ENCODE measurements at places on chromosomes 2 and 18.

GRCh38 chr2:100887713-100888495, 68.0 kb downstream of the NPAS2 start:
- DNase-seq, result no peak

DNA sequence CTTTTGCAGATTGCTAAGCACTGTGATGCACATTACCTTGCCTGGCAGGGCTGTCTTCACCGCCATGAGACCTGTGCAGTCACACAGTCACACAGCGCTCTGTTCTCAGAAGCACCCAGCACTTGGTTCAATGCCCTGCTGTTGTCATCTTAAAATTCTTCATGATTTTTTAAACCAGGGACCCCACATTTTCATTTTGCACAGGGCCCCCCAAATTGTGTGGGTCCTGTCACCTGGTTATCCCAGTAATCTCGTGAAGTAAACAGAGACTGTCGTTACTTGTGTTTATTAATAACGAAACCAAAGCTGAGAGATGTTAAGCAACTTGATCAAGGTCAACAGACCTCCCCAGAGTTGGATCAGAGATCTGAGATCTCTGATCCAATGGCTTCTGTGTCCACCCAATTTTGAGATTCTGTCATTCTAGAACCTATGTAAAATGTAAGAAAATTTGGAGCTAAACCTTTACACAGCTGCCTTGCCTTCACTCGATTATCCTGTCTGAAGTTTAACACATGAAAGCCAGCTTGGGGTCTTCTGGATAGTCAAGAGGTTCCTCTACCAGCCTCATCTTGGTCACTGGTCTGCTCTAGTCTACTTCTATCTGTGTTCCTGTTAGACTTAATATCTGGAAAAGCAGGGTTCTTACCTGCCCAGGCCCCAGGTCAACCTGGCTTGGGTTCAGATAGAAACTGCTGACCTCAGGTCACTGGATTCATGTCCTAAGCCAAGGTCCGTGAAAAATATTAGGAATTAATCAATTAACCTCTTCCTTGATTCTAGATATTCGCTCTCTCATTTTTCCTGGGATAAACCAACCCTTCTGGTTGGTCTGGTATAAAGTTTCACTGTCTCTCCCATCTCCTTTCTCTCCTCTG, 13.7 kb upstream of the TTC39C start:
- DNase-seq, result no peak

GRCh38 chr2:20611077-20611843, 39.6 kb downstream of the HS1BP3 start:
- no peak for DNase-seq

DNA sequence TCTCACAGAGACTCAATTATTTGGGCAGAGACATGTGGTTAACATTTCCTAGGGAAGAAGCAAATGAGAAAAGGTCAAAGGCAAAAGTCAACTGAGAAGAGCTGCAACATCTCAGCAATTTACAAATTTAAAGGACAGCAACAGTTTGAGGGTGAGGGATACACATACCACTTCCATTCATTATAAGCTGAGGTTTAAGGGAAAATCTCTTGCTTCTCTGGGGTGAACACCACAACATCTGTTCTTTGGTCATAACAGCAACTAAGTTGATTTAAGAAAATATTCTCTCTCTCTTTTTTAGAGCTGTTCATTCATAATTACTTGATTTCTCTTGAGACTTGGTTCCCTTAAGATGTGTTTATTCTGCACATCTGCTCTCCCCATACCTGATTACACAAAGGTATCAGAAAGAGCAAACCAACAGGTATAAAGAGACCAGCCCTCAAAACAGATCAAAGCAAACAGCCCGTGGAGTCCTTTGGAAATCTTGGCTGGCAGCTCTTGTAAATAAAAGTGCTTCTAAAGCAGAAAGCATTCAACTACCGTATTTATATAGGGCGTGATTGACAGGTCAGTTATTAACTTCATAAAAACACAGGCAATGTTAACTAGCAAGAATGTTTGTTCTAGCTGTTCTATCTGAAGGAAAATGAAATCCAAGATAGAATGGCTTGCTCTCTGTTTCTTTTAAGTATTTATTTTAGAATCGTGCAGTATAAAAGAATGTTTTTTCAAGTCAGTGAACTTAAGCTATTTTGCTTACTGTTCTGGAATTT, 132.8 kb downstream of the THADA start:
- DNase-seq, result no peak

GRCh38 chr2:218323526-218324472, 31.5 kb upstream of the TMBIM1 start:
- DNase-seq, result no peak

- DNase-seq, result no peak
Measured at GRCh38 chr18:49778826-49779465, 34.4 kb downstream of the ACAA2 start.

GRCh38 chr2:118371515-118371914, 283.2 kb downstream of the INSIG2 start:
- DNase-seq, result no peak

- no peak for DNase-seq
Measured at GRCh38 chr2:96965781-96966514, 20.4 kb downstream of the FAM178B start.

GRCh38 chr2:20796374-20796791, 26.5 kb downstream of the LDAH start:
- no peak for DNase-seq

DNA sequence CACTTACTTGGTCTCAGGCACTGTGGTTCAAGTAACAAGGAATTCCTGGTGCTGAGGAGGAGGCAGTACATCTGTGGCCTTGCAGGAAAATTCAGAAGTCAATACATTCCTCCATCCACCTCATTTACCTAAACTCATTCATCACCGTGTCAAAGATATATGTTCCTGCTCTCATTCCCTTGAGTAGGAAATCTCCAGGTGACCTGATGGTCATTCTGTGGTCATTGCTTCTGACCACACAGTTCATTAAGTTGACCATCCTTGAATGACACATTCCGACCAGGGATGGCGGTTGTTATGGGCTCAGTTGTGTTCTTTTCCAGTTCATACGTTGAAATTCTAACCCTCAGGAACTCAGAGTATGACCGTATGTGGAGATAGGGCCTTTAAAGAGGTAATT, 2.1 kb upstream of the STK17B start:
- DNase-seq, result no peak

DNA sequence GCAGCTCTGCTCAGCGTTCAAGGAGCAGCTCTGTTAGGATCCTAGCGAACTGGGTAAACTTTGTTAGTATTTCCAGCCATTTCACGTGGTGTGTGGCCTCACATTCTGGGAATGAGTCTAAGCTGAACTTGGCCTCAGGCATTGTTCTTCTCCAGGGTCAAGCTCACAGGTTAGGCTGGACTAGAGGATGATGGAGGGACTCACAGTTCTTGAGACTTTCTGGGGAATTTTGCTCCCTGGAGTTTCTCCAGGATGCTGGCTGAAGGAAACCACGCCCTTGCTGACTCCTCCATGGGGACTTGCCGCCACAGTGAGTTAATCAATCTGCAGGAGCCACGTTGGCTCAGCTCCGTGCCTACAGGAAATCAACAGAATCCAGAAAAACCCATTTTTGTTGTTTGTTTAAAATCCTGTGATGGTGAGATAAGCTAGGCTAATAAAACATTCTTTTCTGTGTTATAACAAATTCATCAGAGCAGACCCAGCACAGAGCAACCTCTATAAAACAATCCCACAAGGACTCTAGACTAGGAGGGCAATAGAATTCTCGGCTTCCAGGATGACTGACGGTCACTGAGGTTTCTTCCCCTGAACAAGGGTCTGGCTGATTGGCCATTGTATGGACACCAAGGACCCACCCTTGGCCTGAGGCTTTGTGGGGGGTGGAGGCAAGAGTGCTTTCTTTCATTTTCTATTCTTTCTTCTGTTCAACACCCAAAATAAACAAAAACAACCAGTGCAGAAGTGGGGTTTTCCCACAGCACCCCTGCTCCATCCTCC, 12.6 kb downstream of the CNDP1 start:
- no peak for DNase-seq

Measured in CMK (cell line).